ENCODE measurements at places on chromosomes 6 and 20.

DNA sequence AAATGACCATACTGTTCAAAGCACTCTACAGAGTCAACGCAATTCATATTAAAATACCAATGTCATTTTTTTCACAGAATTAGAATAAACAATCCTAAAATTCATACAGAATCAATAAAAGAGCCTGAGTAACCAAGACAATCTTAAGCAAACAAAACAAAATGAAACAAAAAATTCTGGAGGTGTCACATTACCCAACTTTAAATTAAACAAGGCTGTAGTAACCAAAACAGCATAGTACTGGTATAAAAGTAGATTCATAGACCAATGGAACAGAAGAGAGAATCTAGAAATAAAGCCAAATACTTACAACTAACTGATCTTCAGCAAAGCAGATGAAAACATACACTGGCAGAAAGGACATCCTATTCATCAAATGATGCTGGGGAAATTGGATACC is 346.9 kb upstream of the JAG1 start:
- DNase-seq, result no peak

- no peak for DNase-seq
Observed at GRCh38 chr6:145267076-145267867, 468.0 kb downstream of the EPM2A start.

DNA sequence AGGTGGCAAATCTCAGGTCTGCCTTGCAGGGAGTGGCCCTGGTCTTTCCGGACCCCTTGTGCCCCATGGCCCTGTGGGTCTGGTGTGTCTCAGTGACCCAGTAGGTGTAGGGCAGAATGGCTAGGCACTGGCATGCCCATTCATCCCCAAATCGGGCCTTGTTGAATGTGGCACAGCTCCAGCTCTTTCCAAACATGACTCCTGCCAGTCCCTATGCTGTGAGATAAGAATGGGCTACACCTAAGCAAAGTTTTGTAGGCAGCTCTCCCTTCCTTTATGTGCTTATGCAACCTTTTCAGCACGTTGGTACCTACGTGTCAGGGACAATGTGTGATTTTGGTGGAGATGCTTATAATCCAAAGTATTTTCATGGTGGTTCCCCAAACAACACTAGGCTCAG is 33.9 kb downstream of the FOXO3 start:
- DNase-seq, result no peak

GRCh38 chr6:165220045-165220444 is 89.4 kb downstream of the C6orf118 start:
- DNase-seq, result no peak
